Activated naive CD4-positive, alpha-beta T cell treated with anti-CD3 and anti-CD28 coated beads, Interleukin-2, amount 50 U/mL, for 72 hours (primary cell): ENCODE measurements at places on chromosomes 13 and 19.

DNA sequence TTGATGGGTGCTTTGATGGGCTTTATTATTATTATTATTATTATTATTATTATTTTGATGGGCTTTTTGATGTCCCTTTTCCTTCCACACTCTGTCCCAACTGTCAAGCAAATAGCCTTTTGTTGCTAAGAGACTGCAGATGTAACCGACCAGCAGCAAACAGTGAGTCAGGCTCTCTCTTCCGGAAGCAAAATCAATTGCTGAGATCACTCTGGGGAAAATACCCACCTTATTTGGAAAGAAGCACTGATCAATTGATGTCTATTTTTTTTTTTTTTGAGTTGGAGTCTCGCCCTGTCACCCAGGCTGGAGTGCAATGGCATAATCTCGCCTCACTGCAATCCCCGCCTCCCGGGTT is 2.9 kb downstream of the LDLR start:
- no peak for DNase-seq

GRCh38 chr13:80441968-80442367 is 101.0 kb upstream of the SPRY2 start:
- no peak for DNase-seq

DNA sequence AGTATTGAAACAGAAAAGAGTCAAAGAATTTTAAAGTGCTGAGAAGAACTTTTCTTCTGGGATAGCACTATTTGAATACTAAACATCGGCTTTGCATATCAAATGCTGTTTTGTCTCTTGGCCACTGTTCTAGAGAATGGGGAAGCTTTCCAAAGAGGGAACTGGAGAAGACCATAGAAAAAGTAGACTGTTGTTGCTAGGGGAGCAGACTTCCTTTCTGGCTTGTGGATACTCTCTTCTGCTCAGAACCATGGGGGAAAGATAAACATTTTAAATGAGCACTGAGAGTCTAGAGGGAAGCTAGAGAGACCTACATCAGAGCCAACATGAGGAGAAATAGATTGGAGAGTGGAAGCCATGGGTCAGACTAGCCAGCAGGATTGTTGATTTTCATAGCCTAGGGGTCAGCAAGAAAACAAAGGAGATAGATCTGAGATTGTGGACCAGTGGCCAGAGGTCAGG is 315.7 kb downstream of the KCTD12 start:
- DNase-seq: no peak

GRCh38 chr13:94550062-94550738 is 45.8 kb downstream of the TGDS start:
- DNase-seq: no peak

DNA sequence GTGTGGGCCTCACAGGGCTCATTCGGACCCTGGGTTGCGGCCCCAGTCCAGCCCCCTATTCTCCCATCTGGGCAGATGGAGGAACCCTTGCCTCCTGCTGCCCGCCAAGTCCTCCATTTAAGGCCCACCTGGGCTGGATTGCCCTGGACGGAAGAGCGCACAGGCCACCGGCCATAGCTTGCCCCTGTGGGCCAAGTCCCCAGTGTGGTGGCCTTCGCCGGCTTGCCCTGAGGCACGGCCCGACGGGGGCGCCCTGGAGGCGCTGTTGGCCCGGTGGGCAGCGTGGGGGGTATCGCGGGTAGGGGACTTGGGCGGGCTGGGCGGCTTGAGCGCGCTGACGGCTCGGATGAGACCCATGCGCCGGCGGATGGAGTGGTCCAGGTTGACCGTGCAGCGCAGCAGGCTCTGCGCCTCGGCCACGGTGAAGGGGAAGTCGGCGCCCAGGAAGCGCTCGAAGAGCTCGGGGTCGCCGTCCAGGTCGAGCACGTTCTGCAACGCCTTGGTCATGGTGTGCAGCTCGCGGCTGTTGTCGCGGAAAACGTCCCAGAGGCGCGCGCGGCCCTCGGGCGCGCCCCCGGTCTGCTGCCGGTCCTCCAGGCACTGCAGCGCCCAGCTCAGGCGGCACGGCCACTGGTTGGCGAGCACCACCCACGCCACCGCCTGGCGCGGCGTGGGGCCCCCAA is 8.8 kb downstream of the NKPD1 start:
- DNase-seq: no peak

- no peak for DNase-seq
Measured at GRCh38 chr19:5106191-5106726, 137.3 kb downstream of the KDM4B start.

- DNase-seq: no peak
Measured at GRCh38 chr13:38875186-38875875, 115.3 kb downstream of the STOML3 start.

- DNase-seq: no peak
Measured at GRCh38 chr13:43397111-43397510, 373.7 kb downstream of the DNAJC15 start.

- no peak for DNase-seq
Measured at GRCh38 chr19:39389631-39390414, 1.1 kb downstream of the PAF1 start.

- DNase-seq: no peak
Measured at GRCh38 chr19:28444362-28444761, 768.6 kb downstream of the UQCRFS1 start.

GRCh38 chr13:113928685-113929627 is 44.9 kb downstream of the C13orf46 start:
- peak; percentile 33 for DNase-seq

DNA sequence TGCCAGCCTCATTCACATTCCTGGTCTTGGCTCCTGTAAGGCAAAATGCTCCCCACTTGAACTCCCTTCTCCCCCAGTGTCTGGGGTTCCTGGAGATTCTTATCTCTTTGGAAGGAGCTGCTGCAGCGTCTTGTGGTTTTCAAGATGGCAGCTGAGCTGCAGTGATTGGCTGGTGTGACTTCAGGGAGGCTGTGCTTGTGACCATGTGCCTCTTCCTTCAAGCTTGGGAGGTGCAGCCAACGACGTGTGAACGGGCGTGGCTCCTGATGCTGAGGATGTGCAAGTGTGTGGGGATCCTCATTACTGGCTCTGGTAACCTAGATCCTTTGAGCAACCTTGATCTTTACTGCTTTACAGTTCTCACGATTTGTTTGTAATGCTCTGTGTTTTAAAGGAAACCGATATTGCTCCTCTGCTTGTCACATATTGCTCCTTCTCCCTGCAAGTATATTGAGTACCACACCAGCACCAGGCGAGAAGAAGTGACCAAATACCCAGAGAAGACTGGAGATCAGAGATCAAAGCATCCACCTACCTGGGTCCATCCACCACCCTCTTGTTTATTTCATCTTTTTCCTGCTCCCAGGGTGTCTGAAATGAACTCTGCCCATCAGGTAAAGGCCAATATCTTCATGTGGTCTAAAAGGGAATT is 208.5 kb downstream of the FGF9 start:
- no peak for DNase-seq

GRCh38 chr13:50123002-50123401 is 107.8 kb downstream of the KCNRG start:
- DNase-seq: no peak

DNA sequence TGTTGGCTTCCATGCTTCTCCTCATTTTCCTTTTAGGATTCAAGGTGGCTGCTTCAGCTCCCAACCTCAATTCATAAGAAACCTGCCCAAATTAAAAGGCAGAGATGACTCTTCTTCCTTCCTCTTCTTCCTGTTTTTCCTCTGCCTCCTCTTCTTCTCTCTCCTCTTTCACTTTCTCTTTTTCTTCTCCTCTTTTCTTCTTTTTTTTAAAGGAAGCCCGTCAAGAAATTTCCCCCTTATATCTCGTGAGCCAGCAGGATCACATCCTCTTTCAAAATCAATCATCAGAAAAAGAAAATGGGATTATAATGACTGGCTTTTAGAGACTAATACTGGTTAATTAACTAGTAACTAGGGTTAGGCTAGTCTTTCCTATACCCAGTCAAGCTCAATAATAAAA is 220.3 kb downstream of the NBEA start:
- no peak for DNase-seq

- DNase-seq: no peak
Measured at GRCh38 chr19:3124630-3125029, 11.2 kb upstream of the GNA15 start.

DNA sequence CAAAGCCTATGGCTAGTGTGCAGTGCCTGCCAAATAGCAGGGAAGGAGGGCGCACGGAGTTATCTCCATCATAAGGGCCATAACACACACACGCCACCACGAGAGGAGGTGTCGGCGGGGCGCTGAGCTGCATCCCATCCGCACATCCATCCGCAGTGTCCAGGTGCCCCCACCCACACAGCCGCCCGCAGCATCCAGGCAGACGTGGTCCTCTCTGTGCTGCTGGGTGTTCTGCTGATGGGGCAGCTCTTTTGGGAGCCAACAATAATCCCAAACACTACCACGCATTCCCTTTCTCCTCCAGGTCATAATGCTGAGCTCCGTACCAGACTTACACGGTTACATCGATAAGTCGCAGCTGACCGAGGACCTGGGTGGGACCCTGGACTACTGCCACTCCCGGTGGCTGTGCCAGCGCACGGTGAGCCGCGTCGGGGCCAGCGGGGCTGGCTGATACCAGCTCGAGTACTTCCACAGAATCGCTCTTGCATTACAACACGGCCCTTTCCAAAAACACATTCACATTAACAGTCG is 41.5 kb upstream of the F7 start:
- no peak for DNase-seq

- no peak for DNase-seq
Measured at GRCh38 chr19:32662186-32662585, 12.8 kb downstream of the ANKRD27 start.

GRCh38 chr13:20377720-20378119 is 145.6 kb upstream of the GJB6 start:
- DNase-seq: no peak

DNA sequence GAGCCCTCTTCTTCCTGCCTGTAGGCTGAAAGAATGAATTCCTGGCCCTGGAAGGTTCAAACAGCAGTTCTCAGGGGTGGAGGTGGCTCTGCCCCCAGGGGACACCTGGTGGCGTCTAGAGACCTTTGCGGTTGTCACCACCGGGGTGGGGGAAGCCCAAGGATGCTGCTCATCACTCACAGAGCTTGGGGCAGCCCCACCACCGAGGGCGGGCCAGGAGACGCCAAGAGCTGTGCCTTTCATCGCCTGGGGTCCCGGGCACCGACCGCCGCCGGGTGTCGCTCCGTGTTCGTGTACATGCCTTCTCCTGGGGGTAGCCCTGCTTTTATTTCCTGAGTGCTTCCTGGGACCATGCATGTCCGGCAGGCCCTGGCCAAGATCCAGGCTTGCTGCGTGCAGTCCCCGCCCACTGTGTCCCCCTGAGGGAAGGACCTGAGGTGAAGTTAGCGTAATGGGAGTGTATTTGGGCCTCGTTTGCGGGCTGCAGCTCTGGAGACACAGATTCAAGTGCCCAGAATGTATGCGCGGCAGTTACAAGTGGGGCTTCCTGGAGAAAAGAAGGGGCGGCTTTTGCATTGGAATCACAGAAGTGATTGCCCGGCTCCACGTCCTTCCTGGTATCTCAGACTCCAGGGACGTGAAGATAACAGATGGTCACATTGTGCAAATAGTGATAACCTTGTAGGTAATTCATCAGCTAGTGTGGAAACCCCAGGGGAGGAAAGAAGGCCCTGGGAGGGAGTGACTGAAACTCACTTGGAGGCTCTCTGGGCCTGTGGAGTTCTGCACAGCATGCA is 7.8 kb downstream of the DOT1L start:
- DNase-seq: peak; percentile 58

DNA sequence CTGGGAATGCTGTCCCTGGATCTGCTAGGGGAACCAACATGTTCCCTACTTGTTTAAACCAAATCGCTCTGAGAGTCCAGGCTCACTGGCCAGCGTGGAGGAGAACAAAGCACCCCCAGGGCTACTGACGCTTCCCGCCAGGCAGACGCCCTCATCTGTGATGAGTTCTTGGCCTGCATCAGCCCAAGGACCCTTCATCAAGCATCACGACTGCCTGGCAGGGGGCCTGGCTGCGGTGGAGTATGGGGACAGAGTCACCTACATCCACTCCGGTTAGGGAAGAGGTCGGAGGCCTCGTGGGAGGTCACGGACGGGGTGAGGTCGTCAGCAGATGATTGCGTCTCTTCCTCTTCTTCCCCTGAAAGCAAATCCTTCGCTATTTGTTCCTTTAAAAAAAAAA is 17.7 kb downstream of the MIER2 start:
- no peak for DNase-seq

GRCh38 chr13:98473135-98473787 is 103.6 kb downstream of the STK24 start:
- no peak for DNase-seq
